ENCODE measurements at places on chromosomes 12 and 14.

DNA sequence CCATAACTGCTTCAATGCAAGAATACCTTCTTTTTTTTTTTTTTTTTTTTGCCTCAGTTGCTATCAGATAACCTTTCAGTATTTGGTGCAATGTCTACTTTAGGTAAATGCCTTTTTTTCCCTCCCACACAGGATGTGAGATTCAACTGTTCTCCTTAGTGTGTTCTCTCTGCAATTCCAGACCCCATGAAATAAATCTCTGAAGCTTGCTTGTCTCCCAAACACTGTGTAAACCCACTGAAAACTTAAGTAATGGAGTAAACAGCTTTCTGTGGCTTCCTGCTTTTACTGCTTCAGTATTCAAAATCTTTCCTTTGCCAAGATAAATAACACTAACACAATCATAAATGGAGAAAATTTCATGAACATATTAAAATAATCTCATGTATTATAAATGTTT, 55.8 kb upstream of the CLEC14A start:
- no peak for DNase-seq

- no peak for DNase-seq
These were observed 1058.4 kb downstream of the LRFN5 start for GRCh38 chr14:42665083-42665482.

DNA sequence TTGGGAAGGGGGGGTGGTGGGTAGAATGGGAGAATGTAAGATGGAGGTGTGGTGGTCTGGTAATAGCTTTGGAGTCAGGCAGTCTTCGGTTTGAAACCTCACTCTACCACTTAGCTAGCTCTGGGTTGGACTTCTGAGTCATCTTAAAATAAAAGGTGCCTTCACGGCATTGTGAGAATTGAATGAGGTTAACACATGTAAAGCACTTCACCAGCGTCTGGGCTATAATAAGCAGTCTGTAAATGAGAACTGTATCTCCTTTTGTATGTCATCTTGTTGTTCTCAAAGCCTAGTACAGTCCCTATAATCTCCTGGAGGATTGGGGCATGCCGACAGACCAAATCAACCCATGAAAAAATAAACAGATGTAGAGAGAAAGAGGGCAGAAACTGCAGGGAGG, 11.2 kb downstream of the C2CD5 start:
- DNase-seq, result no peak

DNA sequence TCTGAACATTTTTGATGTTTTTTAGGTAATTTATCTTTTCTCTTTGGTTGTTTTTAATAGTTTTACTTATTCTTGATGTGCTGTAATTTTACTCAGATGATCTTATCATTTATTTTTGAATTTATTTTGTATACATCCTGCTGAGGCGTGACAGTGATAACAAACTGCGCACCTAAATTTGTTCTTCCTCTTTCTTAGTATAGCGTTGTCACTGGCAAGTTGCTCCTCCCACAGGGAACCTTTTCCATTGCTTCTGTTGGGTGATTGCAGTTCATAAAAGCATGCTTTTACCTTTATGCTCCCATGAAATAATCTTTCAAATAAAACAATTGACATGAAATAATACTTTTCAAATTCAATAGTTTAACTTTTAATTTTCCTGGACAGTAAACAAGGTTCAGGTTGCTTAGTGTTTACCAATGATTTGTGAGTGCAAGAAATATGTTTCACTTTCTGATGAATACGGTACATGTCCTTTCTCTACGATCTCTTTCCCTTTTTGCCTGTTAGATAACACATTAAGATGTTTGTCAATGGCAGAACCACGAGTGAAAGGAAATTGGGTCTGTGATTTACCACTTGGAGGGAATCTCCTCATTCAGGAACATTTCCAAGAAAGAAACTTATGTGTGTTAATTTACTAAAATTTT, 223.3 kb downstream of the CCDC91 start:
- DNase-seq, result no peak

GRCh38 chr14:68473794-68474193, 319.1 kb downstream of the ZFP36L1 start:
- no peak for DNase-seq

DNA sequence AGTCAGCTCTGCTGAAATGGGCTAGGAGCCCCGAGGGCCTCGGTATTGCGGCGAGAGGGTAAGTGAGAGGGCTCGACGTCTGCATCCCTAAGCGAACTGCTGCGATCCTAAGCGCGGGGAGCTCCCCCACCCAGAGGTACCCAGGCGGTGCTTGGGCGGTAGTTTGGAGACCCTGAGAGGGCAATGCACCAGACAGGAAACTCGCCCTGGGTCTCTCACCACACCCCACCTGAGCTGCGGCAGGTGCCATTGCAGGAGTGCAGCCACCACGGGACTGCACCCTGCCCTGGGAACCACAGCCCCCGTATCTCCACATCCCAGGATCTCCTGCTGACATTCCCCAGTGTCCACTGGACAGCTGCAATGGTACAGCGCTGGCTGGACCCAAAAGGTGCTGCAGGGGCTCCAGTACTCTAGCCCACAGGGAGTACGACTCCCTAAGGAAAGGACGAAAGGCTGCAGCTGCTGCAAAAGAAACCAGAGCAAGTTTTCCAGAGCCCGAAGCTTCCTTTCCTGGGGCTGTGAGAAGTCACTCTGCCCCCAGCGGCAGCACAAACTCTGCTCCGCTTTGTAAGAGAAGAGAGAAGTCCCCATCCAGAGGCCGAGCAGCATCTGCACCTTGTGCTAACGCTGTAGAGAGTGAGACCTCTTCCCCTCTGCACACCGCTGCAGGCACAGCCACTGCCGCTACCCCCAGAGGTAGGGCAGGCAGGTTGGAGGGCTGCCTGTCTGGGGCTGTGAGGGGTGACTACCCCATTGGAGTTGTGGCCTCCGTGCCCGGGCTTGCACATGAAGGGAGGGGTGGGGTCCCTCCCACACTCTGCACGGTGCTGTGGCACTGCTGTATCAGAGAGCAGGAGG, 31.1 kb upstream of the MON2 start:
- DNase-seq, result no peak

DNA sequence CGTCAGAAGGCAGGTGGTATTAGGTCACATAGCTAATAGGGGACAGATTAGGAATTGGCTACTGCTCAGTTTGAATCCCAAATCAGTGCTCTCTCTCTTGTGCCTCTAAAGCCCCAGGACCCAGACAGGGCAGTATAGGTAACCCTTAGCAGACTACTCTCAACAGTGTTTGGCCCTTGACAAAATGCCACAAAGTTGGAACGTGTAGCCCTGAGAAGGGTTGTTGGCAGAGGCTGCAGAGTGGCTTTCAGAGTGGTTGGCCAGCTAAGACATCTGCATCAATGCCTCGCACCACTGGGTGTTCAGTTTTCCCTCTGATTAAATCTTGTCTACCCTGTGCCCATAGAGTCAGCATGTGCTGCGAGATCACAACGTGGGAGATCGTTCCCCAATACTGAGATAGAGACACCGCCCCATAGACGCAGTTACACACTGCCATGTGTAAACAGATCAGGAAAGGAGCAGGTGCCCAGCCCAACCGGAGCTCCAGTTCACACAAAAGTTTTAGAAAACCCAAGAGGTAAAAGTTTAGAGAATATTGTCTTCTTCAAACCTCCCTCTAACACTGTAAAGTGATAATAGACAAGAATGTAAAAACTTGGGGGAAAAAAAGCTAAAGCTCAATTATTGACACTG, 48.3 kb downstream of the EML1 start:
- no peak for DNase-seq

- DNase-seq, result no peak
These were observed 339.0 kb downstream of the RMST start for GRCh38 chr12:97801471-97802059.

DNA sequence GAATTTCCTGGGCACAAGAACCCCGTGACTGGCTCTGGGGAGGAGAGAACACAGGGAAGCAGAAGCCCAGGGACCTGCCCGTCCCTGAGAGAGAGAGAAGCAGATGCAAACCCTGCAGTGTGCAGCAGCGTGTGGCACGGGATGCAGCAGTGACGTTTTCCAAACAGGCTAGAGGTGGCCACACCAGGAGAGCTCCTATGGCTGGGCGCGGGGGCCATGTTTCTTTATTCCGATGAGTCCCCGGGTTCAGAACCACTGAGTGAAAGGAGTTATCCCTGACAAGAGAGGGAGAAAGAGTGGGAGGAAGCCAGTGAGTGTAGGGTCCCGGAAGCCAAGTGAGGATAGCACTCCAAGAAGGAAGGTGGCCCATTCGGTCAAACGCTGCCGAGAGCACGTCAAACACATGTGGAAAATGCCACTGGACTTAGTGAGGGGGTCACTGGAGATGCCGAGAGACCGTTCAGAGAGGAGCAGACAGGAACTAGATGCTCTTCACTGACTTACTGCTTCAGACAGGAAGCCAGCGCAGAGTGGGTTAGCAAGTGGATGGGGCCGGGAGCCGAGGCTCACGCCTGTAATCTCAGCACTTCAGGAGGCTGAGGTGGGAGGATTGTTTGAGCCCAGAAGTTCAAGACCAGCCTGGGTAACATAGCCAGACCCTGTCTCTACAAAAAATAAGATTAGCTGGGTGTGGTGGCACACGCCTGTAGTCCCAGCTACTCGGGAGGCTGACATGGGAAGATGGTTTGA, 123.0 kb downstream of the BCL11B start:
- no peak for DNase-seq

DNA sequence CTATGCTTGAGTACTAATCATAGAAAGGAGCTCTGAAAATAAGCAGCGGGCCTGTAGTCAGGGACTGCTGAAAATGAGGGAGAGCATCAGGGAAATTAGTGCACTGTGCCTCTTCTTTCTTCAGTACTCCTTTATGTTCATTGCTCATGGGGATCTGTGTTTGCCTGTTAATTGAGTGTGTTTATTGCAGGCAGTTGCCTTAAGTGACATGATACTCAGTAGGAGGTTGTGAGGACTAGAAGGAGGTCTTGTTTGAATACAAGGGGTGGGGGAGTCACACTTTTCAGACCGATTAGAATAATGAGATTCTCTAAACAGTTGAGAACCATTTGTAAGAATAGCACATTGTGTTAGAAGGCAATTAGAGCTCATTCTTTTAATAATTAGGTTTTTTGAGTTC, 102.6 kb upstream of the SLCO1C1 start:
- DNase-seq, result no peak
